ENCODE measurements at places on chromosomes 12 and 14.

DNA sequence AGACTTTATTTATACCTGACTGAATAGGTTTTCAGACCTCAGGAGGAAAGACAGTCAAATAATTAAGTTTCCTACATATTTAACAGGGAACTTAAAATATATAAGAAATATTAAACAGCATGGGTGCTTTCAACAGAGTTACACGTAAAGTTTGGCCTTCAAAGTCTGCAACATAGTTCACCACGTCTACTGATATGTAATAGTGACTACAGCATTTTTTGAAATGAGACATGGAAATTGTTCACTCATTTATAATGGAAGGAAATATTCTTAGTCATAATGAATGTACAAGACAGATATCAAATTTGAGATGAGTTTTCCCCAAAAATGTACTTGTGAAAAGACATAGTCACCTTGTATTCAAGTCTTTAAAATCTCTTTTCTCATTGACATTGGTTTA is 56.7 kb upstream of the KCNMB4 start:
- no peak for DNase-seq

DNA sequence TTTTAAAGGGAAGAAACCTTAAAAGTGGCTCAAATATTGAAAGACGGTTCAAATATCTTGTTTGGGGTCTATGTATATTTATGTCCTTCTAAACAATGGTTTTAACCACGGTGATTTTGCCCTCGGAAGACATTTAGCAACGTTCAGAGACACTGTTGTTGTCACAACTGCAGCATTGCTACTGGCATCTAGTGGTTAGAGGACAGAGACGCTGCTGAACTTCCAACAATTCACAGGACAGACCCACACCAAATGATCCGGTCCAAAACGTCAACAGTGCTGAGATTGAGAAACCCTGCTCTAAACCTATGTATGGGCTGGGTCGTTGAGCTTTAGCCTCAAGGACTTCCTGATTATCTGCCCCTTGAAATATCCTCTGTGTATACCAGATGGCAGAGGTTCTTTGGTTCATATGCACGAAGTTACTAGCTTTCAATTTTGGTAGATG is 1.7 kb downstream of the ANGEL1 start:
- DNase-seq, result no peak

GRCh38 chr14:53376064-53376463 is 222.9 kb upstream of the DDHD1 start:
- no peak for DNase-seq

GRCh38 chr12:56599797-56600196 is 30.3 kb downstream of the BAZ2A start:
- DNase-seq, result no peak

- no peak for DNase-seq
These were observed 67.9 kb upstream of the FBRSL1 start for GRCh38 chr12:132422040-132422380.

DNA sequence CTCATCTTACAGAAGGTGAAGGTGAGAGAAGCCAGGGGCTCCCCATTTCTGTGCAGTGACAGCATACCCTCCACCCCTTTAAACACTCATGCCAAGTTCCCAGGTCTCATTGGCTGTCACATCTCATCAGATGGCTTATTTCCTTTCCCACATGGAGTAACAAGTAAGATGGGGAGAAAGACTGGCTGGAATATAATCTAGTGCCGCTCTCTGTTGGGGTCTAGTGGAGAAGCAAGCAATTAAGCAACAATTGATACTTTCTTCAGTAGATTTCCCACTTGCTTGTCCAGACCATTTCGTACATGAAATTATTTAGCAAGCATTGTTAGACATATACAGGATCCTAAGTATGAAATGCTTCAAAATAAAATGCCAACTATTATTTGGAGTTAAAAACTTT is 92.2 kb downstream of the SLC5A8 start:
- DNase-seq, result no peak

DNA sequence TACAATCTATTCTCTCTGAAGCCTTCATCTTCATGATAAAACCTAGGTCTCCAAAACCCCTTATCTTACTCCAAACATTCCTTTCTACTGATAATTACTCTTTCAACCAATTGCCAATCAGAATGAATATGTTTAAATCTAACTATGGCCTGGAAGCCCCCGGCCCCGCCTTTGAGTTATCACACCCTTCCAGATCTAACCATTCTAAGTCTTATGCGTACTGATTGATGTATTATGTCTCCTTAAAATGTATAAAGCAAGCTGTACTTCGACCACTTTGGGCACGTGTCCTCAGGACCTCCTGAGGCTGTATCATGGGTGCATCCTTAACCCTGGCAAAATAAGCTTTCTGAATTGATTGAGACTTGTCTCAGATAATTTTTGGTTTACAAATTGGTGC is 14.4 kb downstream of the PABPN1 start:
- DNase-seq, result no peak
